ENCODE measurements at places on chromosomes 12 and 14.

DNA sequence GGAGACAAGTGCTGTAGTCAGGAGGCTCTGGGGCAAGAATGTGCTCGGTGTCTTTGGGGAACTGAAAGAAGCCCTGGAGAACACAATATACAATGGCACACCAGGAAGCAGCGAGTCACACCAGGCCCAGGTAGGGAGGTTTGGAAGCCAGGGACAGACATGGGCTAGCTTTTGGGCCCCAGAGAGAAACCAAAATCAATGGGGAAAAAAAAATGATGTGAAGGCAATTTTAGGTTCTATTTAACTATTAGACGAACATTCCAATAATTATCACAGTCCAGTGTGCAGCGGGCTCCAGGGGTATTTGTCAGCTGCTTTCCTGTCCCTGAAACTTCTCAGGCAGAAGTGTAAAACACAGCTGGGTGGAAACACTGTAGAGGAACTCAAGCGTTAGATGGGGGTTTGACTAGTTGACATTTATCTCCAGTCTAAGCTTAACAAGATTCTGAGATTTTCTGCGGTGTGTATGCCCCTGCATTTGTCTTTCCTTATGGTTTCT lies 21.8 kb upstream of the EGLN3 start:
- no peak for DNase-seq

GRCh38 chr14:102768223-102769048 lies 8.8 kb upstream of the TRAF3 start:
- no peak for DNase-seq

DNA sequence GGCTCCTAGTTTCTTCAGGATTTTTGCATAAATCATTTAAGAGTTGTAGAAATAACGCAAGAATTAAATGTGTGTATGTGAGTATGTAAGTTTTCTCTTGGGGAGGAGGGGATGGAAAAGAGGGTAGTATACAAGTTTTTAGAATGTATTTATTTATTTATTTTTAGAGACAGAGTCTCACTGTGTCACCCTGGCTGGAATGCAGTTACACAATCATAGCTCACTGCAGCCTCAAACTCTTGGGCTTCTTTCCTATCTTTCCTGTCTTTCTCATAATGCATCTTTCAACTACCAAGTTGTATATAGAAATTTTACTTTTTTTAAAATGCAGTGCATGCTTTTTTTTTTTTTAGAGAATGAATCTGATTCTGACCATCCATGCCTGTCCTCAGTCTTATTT lies 269.0 kb upstream of the GARIN2 start:
- DNase-seq: no peak

GRCh38 chr12:130514149-130514551 lies 176.5 kb downstream of the PIWIL1 start:
- no peak for DNase-seq
